SHP77 (cell line): ENCODE measurements at places on chromosomes 11 and 22.
A peak's percentile ranks its signal among the peaks of the same experiment; 100 is the strongest.

DNA sequence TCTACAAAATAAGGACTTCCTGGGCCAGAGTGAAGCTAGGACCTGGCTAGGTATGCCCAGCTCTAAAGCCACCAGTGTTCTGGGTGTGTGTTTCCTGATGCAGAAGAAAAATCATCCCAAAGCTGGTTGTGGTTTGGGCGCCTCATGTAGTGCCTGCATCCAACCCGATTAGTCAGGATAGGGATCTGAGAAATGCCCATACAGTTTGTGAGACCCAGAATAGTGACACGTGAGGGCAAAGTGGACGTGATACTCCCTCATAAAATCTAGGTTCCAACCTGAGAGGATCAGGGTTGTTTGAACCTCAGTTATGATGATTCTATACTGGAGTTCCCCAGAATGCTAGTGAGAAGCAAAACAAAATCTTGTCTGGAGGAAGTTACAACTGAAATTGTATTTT is 238.4 kb downstream of the TBC1D22A start:
- DNase-seq, result no peak

DNA sequence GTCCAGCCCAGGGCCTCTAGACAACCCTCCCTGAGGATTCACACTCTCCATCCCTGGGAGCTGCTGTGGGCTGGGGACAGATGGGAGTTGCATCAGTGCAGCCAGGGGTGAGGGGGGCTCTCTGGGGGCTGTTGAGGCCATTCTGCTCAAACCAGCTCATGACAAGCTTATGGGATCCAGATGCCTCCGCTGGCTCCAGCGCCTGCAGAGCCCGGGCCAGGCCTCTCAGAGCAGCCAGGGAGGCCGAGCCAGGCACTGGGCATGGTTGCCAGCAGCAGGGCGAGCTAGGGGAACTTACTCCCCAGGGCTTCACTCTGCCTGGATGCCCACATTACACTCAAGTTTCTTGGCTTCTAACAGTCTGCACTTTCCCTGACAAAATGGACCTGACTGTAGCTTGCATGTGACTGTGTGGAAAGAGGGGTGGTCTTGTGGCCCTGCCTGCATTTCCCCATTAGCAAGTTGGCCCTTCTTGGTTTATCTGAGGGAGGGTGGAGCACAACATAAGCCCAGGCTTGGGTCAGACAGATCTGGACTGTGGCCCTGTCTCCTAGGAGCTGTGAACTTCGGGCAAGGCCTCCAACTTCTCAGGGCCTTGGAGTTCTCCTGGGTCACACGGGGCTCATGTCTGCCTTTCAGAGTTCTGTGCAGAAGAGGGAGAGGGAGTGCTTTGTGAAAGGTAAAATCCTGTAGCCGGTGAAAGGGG is 34.5 kb upstream of the CYB5R3 start:
- no peak for DNase-seq

DNA sequence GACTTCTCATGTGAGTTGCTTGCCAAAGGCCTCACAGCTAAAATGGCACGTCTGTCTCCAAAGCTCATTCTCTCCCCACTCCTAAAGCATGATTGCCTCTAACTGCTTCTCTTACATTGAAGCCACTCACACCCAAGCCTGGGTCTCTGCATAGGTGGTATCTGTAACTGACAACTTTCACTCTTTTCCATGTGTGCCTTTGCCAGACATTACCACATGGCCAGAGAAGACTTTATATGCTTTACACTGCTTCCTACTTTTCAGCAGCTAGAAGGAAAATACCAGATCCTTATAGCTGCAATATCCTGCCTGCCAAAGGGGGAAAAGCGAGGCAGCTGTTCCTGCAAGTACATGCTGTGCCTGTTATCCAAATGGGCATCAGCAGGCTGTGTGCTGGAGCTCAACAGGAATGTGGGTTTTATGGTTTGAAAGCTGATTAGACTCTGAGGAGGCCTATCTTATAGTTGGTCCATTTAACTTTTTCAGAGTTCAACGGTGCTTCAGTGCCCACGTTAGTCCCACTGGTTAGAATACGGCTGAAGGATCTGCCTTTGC is 547.1 kb downstream of the RAB38 start:
- no peak for DNase-seq

GRCh38 chr11:114280696-114281095 is 15.5 kb upstream of the NNMT start:
- DNase-seq, result peak; percentile 89

GRCh38 chr22:50101870-50102565 is 12.2 kb downstream of the MOV10L1 start:
- DNase-seq, result no peak

DNA sequence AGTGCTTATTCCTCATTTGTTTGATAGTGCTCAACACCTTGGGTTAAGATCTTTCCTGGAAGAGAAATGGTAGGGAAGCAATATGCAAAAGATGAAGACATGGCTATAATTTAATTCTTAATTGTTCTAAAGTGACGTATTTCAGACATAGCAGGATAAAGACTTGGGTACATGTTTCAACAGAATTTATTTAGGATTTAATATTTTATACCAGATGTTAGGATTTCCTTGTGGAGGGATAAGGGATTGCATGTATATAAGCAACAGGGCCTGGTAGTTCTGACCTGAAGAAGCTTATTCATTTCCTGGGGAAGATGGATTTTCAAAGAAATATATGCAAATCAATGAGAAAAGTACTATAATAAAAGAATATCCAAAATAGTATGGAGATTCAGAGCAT is 163.8 kb downstream of the FAT3 start:
- no peak for DNase-seq

- DNase-seq, result no peak
Observed at GRCh38 chr11:102596578-102596977, 28.6 kb downstream of the MMP20 start.
